ENCODE measurements at places on chromosomes 7 and 10.

- no peak for DNase-seq
Measured at GRCh38 chr7:68547799-68548198, 1050.5 kb upstream of the AUTS2 start.

- no peak for DNase-seq
Measured at GRCh38 chr10:133422807-133423771, 1.3 kb downstream of the SPRN start.

DNA sequence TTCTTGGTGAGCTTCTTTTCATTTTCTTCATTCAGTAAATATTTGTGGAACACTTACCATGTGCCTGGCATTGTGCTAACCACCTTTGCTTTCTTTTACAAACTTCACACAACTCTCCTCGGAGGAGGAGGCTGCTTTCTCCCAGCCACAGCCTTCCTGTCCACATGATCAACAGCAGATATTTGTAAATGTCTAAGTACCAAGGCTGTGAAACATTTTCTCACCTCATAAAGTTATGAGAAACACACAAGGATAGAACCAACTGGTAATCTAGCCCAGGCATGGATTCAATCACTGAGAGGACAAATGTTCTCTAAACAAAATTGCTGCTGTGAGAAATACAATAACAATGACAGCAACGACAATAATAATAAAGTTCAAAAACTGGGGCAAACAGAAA lies 3.9 kb downstream of the CTTNBP2 start:
- no peak for DNase-seq

GRCh38 chr7:154638286-154638685 lies 364.6 kb downstream of the PAXIP1 start:
- no peak for DNase-seq
